CD4-positive, CD25-positive, alpha-beta regulatory T cell (primary cell): ENCODE measurements at places on chromosomes 4 and X. TPM values are rescaled to one million over a fixed set of nuclear protein-coding genes. Genes with fewer than 3 reads are reported as not detected.
A peak's percentile ranks its signal among the peaks of the same experiment; 100 is the strongest.

ZNF330 gene
- polyA plus RNA-seq: 43.3 TPM

DNA sequence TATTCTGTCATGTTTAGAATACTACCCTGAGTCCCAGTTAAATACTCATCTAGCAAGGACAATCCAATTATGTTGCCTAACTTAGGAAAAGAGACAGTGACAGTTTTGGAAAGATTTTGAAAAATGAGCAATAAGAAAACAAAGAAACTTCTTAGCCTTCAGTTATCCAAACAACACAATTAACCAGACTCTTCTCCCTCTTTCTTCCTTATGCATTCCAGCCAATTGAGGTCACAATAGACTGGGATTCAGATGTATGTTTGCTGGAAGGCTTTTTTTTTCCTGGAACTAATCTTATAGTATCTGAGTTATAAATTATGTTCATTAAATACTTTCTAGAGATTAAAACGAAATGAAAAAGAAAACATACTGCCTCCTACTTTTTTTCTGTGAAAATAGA, 109.6 kb downstream of the GUCY2F start:
- DNase-seq: no peak

RHOXF1 gene
- polyA plus RNA-seq: 1.8 TPM

SPANXB1 gene
- not detected for polyA plus RNA-seq

GRCh38 chr4:70863099-70863790, 23.6 kb upstream of the GRSF1 start:
- no peak for DNase-seq

GRCh38 chrX:35289952-35290351, 347.4 kb downstream of the FAM47B start:
- DNase-seq: no peak

DNA sequence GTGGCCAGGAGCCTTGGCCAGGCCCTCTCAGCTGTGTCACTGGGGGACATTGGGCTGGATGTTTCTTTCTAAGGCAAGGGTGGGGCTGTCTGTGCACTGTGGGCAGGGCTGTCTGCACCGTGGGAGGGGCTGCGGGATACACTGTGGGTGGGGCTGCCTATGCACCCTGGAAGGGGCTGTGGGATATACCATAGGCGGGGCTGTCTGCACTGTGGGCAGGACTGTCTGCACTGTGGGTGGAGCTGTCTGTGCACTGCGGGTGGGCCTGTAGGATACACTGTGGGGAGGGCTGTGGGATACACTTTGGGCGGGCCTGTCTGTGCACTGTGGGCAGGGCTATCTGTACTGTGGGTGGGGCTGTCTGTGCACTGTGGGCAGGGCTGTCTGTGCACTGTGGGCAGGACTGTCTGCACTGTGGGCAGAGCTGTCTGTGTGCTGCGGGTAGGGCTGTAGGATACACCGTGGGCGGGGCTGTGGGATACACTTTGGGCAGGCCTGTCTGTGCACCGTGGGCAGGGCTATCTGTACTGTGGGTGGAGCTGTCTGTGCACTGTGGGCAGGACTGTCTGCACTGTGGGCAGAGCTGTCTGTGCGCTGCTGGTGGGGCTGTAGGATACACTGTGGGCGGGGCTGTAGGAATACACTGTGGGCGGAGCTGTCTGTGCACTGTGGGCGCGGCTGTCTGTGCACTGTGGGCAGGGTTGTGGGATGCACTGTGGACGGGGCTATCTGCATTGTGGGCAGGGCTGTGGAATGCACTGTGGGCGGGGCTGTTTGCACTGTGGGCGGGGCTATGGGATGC, 31.1 kb downstream of the ACOX3 start:
- no peak for DNase-seq

RAI2 gene
- polyA plus RNA-seq: 0.27 TPM

DNA sequence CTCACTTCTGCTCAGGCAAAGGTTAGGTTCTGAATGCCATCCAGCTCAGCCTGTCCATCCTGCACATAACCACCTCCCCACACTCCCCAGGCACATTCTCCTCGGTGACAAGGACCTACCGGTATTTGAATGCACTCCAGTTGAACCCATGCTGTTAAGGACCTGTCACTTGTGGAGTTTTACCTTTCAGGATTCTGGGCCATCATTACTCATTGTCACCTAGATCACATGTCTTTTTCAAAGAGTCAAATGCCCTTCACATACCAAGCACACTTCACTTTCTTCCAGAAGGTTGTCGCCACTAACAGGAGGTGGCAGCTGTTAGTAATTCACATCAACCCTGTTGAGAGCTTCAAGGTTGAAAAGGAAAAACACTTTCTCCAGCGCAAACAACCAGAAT, 218.3 kb downstream of the SOWAHB start:
- DNase-seq: no peak

- no peak for DNase-seq
Observed at GRCh38 chr4:141898346-141898745, 262.0 kb downstream of the IL15 start.

- no peak for DNase-seq
Observed at GRCh38 chrX:10633722-10634121, 13.3 kb upstream of the MID1 start.

ZFP42 gene
- polyA plus RNA-seq: not detected

GRCh38 chr4:105306158-105306781, 159.6 kb downstream of the TET2 start:
- DNase-seq: peak; percentile 33

PCSK1N gene
- polyA plus RNA-seq: 9.2 TPM

GRCh38 chr4:8835521-8836365, 35.9 kb downstream of the HMX1 start:
- no peak for DNase-seq

GRCh38 chr4:990746-991367, 2.3 kb downstream of the SLC26A1 start:
- no peak for DNase-seq

DNA sequence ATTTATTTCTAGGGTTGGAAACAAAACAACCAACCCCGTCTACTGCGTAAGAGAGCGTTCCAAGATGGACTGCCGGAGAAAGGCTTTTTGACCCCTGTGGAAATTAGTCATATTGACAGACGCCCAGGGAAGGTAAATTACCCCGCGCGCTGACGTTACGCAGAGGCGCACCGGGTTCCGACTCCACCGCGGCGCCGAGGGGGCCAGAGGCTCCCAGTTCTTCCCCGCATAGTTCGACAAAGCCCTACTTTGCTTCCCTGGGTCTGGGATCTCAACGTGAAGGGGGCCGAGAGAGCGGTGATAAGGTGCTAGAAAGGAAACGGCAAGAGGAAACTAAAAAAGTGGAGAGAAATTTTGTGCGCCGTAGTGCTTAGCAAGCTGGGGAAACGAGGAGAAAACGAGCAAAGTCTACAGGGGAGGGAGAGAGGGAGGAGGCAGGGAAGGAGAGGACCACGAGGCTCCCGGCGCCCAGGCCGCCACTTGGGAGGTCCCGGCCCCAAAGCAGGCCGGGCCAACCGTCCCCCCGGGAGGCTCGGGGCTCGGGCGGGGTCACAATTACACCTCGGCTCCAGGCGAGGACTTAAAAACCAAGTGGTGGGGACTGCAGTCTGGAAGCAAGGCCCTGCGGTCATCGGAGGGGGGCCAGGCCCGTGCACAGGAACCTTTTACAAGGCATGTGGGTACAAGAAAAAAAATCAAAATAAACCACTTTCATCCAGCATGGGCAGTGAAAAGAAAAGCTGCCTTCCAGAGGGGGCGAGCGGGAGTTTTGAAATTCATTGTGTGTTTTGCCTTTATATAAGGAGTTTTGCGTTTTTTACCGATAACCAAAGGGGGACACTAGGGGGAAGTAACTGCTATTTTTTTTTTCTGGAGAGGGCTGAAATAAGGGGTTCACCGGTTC, 13.2 kb downstream of the HAND2 start:
- no peak for DNase-seq

GRCh38 chr4:183599284-183599683, 59.7 kb downstream of the RWDD4 start:
- no peak for DNase-seq

CMC4 gene
- 22.3 TPM for polyA plus RNA-seq

GRCh38 chr4:9870165-9870790, 88.8 kb downstream of the DRD5 start:
- DNase-seq: no peak

BEX5 gene
- 4.3 TPM for polyA plus RNA-seq

DNA sequence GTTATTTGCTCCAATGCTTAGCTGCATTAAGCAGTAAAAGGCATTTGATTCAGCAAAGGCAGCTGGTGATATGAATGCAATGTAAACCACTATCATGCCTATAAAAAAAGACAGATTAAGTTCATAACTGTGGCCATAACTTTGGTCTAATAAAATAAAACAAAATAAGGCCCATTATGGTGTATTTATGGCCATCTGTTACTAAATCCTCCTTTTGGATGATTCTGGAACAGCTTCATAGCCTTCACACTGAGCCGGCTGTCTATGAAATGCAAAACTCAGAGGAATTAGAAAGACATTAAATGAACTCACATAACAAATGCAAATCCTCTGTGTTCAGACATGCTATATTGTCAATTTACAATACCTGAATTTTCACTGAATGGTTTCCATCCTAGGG, 223.7 kb upstream of the FAT4 start:
- DNase-seq: no peak

GRCh38 chr4:169332583-169332982, 61.8 kb upstream of the SH3RF1 start:
- no peak for DNase-seq

- no peak for DNase-seq
Observed at GRCh38 chr4:53821179-53821851, 230.0 kb upstream of the LNX1 start.
